ENCODE measurements at places on chromosomes 5 and 9.

DNA sequence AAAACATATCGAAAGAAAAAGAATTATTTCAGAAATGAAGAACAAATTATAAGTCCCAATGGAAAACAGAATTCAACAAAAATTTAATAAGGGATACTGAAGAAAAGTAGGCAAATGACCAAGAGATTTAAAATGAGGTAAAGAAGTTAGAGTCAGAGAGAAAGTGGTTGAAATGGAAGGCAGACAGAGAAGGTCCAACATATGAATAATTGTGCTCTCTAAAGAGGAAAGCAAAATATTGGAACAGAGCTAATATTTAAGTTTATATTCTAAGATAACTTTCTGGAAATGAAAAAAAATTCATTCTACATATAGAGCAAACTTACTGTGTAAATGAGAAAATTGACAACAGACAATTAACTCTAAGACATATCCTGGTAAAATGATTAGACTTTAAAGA is 94.1 kb downstream of the PTCH1 start:
- DNase-seq: no peak

DNA sequence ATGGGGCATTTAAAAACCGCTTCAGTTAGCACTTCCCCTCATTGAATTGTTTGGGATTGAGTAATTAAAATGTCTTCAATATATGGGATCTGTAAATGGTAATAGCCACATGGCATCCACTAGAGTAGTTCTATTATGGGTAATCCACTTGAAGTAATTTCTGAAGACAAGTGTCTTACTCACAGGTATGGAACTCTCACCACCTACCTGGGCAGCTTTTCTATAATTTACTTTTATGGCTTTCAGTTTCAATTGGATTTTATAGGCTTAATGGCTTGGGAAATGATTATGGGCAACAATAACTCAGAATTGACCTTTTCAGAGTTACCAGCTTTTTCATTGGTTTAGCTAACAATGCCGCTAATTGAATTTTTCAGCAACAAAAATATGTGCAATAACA is 597.9 kb downstream of the PTPRD start:
- DNase-seq: no peak

GRCh38 chr5:155087036-155087435 is 73.5 kb downstream of the KIF4B start:
- no peak for DNase-seq

- no peak for DNase-seq
Observed at GRCh38 chr9:126612326-126612812, 1.4 kb upstream of the LMX1B start.

GRCh38 chr9:132989014-132989310 is 10.5 kb downstream of the GFI1B start:
- DNase-seq: no peak

- no peak for DNase-seq
Observed at GRCh38 chr9:131500939-131501541, 1.7 kb upstream of the POMT1 start.

DNA sequence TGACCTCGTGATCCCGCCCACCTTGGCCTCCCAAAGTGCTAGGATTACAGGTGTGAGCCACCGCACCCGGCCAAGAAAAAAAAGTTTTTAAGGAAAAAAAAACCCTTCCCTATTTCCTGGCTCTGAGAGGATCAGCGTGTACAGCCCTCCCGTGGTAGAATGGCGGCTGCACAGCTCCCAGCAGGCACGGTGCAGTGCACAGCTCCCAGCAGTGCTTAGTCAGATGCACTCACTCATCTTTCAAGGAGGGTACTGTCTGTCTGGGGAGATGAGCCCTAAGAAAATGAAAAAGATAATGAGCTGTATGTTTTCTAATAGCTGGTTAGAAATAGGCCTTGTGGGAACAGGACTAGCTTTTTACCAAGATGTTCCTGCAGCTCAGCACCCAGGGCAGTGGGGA is 36.7 kb upstream of the SLC2A8 start:
- no peak for DNase-seq

- no peak for DNase-seq
Observed at GRCh38 chr9:130336027-130336610, 70.6 kb downstream of the HMCN2 start.

DNA sequence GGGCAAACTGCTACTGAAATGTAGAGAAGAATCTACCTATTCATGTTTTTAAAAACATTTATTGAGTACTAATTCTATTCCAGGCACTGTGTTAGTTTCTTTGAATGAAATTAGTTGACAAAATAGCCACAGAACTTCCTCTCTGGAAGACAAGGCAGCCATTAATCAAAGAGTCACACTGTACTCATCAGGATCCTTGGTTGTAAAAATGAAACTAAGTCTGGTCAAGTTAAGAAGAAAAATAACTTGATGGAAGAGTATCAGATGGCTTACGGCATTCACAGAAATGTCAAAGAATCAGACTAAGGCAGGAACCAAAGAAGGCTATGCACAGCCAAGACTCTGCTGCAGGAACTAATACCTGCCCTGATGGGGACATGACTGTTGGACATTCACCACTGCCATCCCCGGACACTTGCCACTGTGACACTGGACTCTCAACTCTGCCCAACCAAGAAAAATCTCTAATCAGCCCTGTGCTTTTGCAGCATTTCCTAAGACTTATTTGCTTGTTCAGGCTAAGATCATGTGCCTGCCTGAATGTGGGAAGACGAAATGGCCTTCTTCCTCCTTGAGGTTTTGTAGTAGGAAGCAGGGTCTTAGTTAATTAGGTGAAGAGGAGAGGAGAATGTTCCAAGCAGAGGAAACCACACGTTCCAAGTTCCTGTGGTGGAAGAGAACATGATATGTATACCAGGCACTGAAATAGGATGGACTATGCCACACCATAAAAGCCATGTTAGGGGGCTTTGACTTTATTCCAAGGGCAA is 23.3 kb upstream of the NDUFB6 start:
- DNase-seq: no peak

- DNase-seq: no peak
Observed at GRCh38 chr5:41788941-41789368, 81.3 kb downstream of the OXCT1 start.

GRCh38 chr9:78235256-78235761 is 566 bp upstream of the CEP78 start:
- no peak for DNase-seq

- no peak for DNase-seq
Observed at GRCh38 chr9:93205045-93205768, 21.3 kb downstream of the WNK2 start.

- DNase-seq: no peak
Observed at GRCh38 chr9:31445357-31445756, 939.1 kb upstream of the ACO1 start.

DNA sequence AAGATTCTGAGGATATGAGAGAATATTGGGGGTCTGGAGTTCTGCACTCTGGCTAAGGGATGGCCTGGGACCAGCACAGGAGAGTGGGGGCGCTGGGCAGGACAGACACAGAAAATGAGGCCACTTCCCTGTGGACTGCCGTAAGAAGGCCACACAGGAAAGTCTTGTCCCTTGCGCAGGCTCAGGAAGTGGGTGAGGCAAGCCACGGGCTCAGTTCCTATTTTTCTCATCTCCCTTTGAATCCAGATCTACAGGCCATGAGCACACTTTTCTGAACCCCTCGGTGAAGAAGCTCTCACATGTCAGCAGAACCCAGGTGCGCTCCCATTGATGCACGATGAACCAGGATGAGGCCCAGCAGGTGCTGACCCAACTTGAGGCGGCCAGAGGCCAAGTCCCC is 207.4 kb downstream of the AGTPBP1 start:
- DNase-seq: no peak

DNA sequence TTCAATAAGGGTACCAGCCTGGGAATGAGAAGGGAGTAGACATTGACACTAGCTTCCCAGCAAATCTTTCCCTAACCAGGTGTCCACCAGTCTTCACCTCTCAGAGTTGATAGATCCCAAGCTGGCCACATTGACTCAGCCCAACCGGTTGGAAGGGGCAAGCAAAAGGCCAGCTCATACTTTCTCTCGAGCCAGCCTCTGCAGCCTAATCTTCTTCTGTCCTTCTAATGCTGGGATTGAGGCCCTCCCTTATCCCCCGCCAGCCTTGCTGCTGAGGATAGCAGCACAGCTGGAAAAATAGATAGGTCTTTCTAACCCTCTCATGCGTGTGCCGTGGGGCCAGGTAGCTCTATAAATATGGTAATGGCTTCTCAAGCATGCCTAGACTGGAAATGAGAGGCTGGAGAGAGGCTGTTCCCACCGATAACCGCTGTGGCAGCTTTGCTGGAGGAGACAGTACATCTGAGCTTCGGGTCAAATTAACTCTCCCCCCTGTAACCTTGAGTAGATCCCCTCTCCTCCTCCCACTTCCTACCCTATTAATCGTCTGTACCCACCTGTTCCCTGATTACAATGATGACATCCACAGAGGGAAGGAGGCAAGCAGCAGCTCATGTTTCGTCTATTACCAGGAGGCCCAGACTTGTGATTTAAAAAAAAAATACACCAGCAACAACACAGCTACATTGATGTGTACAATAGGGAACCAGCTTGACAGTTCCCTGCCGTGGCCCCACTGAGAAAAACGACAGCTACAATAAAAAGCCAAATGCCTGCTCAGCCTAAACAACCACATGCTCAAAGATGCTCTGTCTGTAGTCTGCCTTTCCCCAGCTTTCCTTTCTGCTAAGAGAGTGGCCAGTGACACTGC is 219.9 kb upstream of the BRINP1 start:
- DNase-seq: no peak

GRCh38 chr5:61576556-61576955 is 244.5 kb downstream of the ZSWIM6 start:
- DNase-seq: no peak

DNA sequence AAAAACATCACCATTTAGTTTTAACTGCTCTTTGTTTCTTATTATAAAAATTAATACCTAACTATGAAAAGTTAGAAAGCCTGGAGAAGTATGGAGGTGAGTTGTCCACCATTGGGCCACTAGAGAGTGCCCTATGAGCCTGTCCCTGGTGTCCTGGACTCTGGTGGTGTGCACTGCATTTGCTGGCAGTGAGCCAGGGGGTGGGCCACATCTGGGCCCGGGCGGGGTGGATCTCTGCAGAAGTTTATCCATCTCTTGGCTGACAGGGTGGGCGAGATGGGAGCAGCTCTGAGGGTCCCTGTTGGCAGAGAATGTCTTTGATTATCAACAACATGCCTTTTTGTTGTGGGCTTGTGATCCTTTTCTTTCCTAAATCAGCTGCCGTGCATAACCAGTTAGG is 8.2 kb downstream of the TENT4A start:
- DNase-seq: no peak

GRCh38 chr5:52693280-52693679 is 94.4 kb upstream of the ITGA1 start:
- no peak for DNase-seq
